ENCODE measurements at places on chromosomes 6 and 20. TPM values are rescaled to one million over a fixed set of nuclear protein-coding genes. Genes with fewer than 3 reads are reported as not detected.

The SNX9 gene
- total RNA-seq, result 44.9 TPM

The NTSR1 gene
- not detected for total RNA-seq

The PHACTR1 gene
- total RNA-seq, result not detected

The PRSS16 gene
- total RNA-seq, result 1.9 TPM

The EBF4 gene
- total RNA-seq, result 1.2 TPM

The TBXT gene
- not detected for total RNA-seq

The STK38 gene
- 23.4 TPM for total RNA-seq

The CDH26 gene
- total RNA-seq, result 1.0 TPM

The SLC17A9 gene
- total RNA-seq, result 78.5 TPM

The MCCD1 gene
- not detected for total RNA-seq

The HLA-DQB2 gene
- total RNA-seq, result 0.60 TPM

The LRRC73 gene
- total RNA-seq, result 0.18 TPM

The GTSF1L gene
- total RNA-seq, result not detected

The GPRC6A gene
- not detected for total RNA-seq

The PXT1 gene
- 0.36 TPM for total RNA-seq

The SLC17A1 gene
- not detected for total RNA-seq

The SRSF12 gene
- total RNA-seq, result 1.1 TPM

The MTFR2 gene
- 20.9 TPM for total RNA-seq

The CFAP61 gene
- total RNA-seq, result not detected

The EDN1 gene
- not detected for total RNA-seq

The HLA-DMB gene
- total RNA-seq, result 3.5 TPM

The HEY2 gene
- total RNA-seq, result not detected

The MRAP2 gene
- total RNA-seq, result not detected

The BEND6 gene
- not detected for total RNA-seq

The PROKR2 gene
- not detected for total RNA-seq

The B3GALT4 gene
- 4.2 TPM for total RNA-seq

The VSTM2L gene
- total RNA-seq, result not detected

The SLC22A3 gene
- not detected for total RNA-seq

The TMEM74B gene
- total RNA-seq, result 1.8 TPM

The C20orf204 gene
- total RNA-seq, result 2.8 TPM

The TOX2 gene
- 1.7 TPM for total RNA-seq

The FAM50B gene
- 5.2 TPM for total RNA-seq

The NUDT3 gene
- 15.0 TPM for total RNA-seq

The CYP39A1 gene
- not detected for total RNA-seq

The MAP3K7 gene
- 22.8 TPM for total RNA-seq

The CCN5 gene
- not detected for total RNA-seq

The OARD1 gene
- 45.8 TPM for total RNA-seq

The NKX2-4 gene
- not detected for total RNA-seq

The CRISP2 gene
- total RNA-seq, result not detected

The TDRD6 gene
- total RNA-seq, result not detected

The PM20D2 gene
- total RNA-seq, result 26.0 TPM

The TPD52L1 gene
- 0.52 TPM for total RNA-seq

The ZSWIM3 gene
- 3.5 TPM for total RNA-seq

The CEP250 gene
- total RNA-seq, result 56.0 TPM

The SLC16A10 gene
- total RNA-seq, result 12.2 TPM

The TGM3 gene
- total RNA-seq, result not detected

The TCP1 gene
- total RNA-seq, result 452 TPM

The ARMC2 gene
- 4.6 TPM for total RNA-seq

The ADAM33 gene
- not detected for total RNA-seq

The ELOVL4 gene
- total RNA-seq, result 1.7 TPM

The KIAA1755 gene
- total RNA-seq, result not detected

The CLPSL1 gene
- not detected for total RNA-seq

The SYTL3 gene
- total RNA-seq, result 163 TPM

The ABHD16B gene
- not detected for total RNA-seq

The COL20A1 gene
- not detected for total RNA-seq

The MMP24 gene
- total RNA-seq, result not detected

The GSTA2 gene
- not detected for total RNA-seq
